Activated T-cell treated with anti-CD3 and anti-CD28 coated beads, Interleukin-2, amount 50 U/mL, for 72 hours (primary cell): ENCODE measurements at places on chromosomes 5 and 9. TPM values are rescaled to one million over a fixed set of nuclear protein-coding genes. Genes with fewer than 3 reads are reported as not detected.

Gene MXD3
- total RNA-seq, result 44.2 TPM

Gene GCNT4
- 4.5 TPM for total RNA-seq

Gene TGFBI
- total RNA-seq, result not detected

DNA sequence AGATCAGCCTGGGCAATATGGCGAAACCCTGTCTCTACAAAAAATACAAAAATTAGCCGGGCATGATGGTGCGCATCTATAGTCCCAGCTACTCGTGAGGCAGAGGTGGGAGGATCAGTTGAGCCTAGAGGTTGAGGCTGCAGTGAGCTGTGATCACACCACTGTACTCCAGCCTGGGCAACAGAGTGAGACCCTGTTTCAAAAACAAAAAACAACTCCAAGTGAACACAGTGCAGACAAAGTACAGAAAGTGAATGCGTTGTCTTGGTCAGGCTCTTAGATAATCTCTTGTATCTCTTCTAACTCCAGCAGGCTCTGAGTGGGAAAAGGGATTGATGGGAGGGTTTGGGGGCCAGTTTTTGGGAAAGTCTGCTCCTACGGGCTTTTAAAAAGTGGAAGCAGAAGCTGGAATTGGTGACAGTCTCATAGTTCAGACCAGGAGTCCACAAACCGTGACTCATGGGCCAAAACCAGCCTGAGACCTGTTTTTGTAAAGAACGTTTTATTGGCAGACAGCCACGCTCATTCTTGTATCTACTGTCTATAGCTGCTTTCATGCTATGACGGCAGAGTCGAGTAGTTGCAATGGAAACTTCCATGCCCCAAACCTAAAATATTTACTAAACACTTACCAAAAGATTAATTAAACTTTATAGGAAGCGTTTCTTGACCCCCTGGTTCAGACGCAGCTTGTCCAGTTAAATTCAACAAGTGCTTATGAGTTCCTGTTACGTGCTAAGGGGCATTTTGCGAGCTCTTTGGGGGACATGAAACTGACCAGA, 32.9 kb downstream of the NDST1 start:
- DNase-seq, result no peak

DNA sequence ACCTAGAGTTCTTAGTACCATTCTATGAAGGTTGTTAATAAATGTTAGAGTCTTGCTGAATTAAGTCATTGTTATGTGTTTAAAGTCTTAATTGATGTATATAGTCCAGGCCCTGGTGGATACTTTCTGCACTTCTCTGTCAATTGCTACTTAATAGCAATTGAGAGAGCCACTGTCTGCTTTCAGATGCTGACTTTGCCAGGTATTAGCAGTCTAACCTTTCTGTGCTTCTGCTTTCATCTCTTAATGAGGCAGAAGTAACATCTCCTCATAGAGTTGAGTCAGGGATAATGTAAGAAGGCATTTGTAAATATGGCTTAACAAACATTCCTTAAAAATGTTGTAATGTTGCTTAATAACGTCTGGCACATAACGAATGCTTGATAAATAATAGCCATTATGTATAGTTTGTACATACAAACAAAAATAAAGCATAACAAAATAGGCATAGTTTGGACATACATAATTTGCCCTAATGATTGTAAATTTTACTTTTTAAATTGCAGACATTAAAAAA, 28.3 kb downstream of the RASGRF2 start:
- DNase-seq, result no peak

GRCh38 chr5:103433211-103433610, 129.4 kb downstream of the NUDT12 start:
- DNase-seq, result no peak

DNA sequence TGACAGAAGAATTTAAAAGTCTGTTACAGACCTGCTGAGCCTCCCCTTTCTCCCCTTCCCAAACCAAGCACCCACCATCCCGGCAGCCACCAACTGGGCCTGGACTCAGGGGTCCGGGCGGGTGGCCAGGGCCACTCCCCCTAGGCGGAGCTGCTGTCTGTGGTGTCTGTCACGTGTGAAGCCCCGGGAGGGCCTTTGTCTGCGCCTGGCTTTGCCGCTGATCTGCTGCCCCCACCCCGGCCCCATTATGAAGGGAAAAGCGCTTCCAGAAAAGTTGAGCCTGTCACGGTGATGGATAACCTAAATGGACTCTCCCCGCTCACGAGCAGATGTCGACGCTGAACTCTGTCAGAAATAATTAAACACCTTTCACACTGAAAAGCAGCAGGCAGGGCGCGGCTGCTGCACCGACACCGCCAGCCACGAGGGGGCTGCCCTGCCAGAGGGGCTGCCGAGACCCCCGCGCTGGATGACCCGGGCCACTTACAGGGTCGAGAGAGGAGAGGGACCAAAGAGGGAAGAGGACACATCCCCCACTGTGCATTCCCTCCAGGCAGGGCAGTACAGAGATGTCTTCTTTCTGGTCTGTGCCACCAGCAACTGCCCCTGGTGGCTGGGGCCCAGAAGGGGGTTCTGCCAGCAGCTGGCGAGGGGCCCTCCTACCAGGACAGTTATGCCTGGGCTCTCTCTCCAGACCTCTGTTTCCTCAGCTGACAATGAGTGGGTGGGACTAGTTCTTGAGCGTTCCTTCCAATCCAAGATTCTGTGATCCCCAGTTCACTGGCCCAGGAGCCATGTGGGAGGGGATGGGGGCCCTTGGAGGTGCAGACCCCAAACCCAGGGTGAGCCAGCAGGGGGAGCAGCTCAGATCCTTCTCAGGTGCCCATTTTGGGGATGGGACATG, 36.0 kb upstream of the BARHL1 start:
- DNase-seq, result no peak

GRCh38 chr5:56759521-56760216, 55.7 kb upstream of the MAP3K1 start:
- no peak for DNase-seq

DNA sequence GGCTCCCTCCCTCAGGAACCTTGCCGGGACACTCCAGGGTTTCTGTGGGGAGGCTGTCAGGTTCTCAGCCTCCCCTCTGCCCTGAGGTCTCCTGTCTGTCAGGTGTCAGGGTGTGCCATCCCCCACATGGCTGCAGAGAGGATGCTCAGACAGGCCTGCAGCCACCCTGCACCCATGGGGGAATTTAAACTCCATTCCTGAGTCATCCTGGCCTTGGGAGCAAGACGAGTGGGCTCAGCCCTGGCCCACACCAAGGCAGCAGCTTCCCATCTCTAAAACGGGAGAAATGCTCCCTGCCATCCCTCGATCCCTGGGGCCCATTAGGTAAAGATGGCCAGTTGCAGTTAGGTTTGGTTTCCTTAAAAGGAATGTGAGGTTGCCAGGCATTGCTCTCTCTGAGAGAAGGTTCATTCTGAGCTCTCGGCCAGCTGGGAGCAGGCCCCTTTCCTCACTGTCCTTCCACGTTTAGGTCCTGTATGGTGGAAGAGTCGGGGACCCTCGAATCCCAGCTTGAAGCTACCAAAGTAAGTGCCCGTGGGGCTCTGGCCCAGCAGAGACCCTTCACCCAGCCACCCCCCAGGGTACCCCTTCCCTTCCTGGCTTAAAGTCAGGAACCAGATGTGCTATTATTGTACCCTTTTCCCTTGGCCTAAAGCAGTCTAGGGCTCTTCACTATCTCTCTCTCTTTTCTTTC, 26.6 kb downstream of the DYNC2I2 start:
- DNase-seq, result no peak

Gene LMX1B
- total RNA-seq, result not detected

Gene DIPK1B
- 0.72 TPM for total RNA-seq

GRCh38 chr5:65172486-65173129, 309.1 kb downstream of the ADAMTS6 start:
- peak; percentile 78 for DNase-seq

GRCh38 chr9:81629440-81629839, 59.9 kb downstream of the TLE1 start:
- DNase-seq, result no peak

Gene GDNF
- total RNA-seq, result not detected

DNA sequence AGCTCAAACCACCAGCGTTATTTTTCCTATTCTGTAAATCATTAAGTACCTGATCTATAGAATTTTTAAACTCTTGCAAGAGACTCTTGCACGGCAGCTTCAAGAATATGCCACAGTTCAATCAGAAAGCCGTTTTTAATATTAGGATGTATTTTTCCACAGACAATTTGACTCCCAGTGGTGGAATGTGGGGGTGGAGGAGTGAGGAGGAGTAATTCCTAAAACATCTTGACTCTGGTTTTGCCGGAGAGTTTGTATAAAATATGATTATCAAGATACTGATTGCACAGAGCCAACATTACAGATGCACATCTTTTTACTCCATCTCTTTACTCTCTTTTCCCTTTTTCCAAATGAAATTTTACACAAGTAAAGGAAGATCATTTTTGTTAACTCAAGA, 288.3 kb downstream of the ENC1 start:
- no peak for DNase-seq

Gene OR4F3
- not detected for total RNA-seq

- no peak for DNase-seq
Measured at GRCh38 chr5:114311968-114312367, 49.9 kb upstream of the KCNN2 start.

- no peak for DNase-seq
Measured at GRCh38 chr9:107547303-107547702, 57.7 kb upstream of the KLF4 start.

GRCh38 chr5:10701567-10702039, 59.4 kb downstream of the DAP start:
- DNase-seq, result peak; percentile 40

DNA sequence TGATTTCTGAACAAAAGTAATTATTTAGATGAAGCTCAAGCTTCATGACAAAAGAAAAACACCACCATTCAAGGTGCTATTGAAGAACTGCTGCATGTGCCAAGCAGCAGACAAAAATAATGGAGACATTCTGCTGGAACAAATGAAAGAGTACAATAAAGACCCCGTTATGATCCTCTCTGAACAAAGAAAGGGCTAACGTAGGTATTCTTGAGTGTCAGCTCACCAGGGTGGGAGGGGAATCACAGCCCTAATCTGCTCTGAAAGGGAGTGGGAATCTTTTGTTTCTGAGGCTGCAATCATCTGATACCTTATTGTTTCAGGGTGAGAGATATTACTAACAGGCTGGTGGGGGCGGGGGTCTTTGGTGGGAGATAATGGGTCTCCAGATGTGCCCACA, 15.4 kb downstream of the CEMIP2 start:
- no peak for DNase-seq

DNA sequence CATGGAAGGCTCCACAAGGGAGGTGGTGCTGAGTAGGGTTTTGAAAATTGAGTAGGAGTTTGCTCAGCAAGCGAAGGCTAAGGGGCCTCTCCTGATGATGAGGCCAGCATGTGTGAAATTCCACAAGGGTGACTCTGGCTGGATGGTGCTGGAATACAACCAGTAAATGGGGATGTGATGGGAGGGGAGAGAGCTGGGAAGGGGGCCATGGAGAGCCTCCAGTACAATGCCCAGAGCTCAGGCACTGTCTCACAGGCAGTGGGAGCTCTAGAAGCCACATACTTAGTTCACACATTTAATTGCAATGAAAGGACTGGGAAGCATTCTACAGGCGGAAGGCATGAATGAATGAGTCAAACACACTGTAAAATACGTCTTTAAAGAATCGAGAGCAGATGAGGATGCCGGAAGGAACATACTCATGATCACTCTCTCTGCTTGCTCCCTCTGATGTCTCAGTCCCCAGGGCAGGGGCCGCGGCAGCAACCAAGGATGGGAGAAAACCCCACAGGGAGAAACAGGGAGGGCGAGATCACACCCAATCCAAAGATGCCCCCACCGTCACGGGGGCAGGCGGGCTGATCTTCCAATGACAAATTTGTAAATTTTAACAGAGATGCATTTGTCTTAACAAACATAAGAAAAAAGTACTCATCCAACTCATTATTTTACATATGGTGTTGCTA, 261.0 kb downstream of the NSG2 start:
- no peak for DNase-seq

Gene HSPA5
- 290 TPM for total RNA-seq

DNA sequence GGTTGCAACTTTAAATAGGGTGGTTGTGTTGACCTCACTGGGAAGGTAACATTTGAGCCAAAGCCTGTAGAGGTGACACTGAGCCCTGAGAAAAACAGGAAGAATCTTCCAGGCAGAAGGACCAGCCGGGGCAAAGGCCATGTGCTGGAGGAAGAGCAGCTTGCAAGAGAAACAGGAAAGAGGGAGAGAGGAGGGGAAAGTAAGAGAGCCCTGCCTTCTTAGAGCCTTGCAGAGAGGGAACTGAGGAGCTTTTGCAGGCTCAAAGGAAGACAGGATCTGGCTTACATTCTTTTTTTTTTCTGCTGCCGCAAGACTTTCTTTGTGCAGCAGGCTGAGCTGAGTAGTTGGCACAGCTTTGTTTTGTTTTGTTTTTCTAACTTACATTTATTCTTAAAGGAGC, 17.4 kb downstream of the C9orf153 start:
- DNase-seq, result no peak

GRCh38 chr5:126383246-126383645, 40.0 kb upstream of the GRAMD2B start:
- no peak for DNase-seq

DNA sequence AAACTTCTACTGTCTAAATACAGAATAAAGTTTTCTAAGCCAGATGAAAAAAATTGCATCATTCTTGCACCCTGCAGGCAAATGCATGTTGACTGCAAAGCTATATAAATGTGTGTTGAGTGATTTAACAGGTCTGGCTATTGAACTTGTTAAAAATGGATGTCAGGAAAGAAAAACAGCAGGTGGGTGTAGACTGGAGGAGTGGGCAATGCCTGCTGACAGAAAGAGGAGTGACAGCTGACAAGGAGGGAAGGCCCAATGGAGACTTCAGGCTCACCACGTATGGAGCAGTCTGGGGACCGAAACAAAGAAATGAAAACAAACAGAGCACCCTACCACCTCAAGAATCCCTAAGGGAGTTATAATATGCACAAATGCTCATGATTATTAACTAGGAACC, 127.8 kb downstream of the GRIA1 start:
- no peak for DNase-seq

Gene SPATA31D3
- total RNA-seq, result not detected

GRCh38 chr9:134897584-134898170, 17.1 kb downstream of the FCN2 start:
- no peak for DNase-seq

GRCh38 chr9:120545701-120546550, 34.0 kb downstream of the CDK5RAP2 start:
- DNase-seq, result no peak

DNA sequence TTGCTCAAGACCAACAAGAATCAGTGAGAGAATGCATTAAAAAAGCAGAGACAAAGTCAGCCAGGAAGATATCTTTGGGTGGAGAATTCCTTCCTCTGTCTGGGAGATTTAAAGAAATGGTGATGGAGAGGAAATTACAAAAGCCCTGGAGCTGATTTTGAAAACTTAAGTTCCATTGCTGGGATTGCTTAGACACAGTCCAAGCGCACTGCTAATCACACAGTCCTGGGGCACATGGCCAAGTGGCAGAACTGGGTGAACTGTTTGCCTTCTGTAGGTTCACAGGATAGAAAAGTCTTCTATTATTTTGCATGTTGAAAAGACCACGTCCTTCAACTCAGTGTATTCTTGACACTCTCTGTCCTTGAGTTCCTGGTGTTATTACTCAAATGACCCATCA, 284.9 kb upstream of the FBXL7 start:
- no peak for DNase-seq

Gene CA9
- 1.6 TPM for total RNA-seq
